Smooth muscle cell of the coronary artery (primary cell): ENCODE measurements at places on chromosomes 11 and 22. TPM values are rescaled to one million over a fixed set of nuclear protein-coding genes. Genes with fewer than 3 reads are reported as not detected.

FGF4 gene
- not detected in 2 replicates for total RNA-seq

SYT8 gene
- 0.38 TPM in 1 of 2 replicates, not detected in the other for total RNA-seq

SCGB2A2 gene
- total RNA-seq: not detected in 2 replicates

OR52N4 gene
- not detected in 2 replicates for total RNA-seq

MIOX gene
- not detected in 2 replicates for total RNA-seq

CHRNA10 gene
- 0.23 and 1.1 TPM in 2 replicates for total RNA-seq

P4HA3 gene
- total RNA-seq: 6.1 and 19.2 TPM in 2 replicates

TRIM48 gene
- total RNA-seq: not detected in 2 replicates

POU2F3 gene
- not detected in 2 replicates for total RNA-seq

OR2AT4 gene
- total RNA-seq: not detected in 2 replicates

OR8A1 gene
- not detected in 2 replicates for total RNA-seq

TUBA8 gene
- 0.12 and 0.75 TPM in 2 replicates for total RNA-seq

EEF1G gene
- total RNA-seq: 1,294 and 1,609 TPM in 2 replicates

MOGAT2 gene
- not detected in 2 replicates for total RNA-seq

CRYBA4 gene
- total RNA-seq: not detected in 2 replicates

BIRC3 gene
- total RNA-seq: 0.23 and 0.47 TPM in 2 replicates

SOX10 gene
- total RNA-seq: not detected in 2 replicates

SLC7A4 gene
- 0.23 TPM in 1 of 2 replicates, not detected in the other for total RNA-seq

CTSW gene
- not detected in 2 replicates for total RNA-seq

APOL3 gene
- total RNA-seq: 5.3 and 32.9 TPM in 2 replicates

BRD1 gene
- 20.4 and 20.6 TPM in 2 replicates for total RNA-seq

MPZL3 gene
- 0.12 and 1.1 TPM in 2 replicates for total RNA-seq

LRRC74B gene
- total RNA-seq: not detected in 2 replicates

OR8G5 gene
- total RNA-seq: not detected in 2 replicates

KCTD21 gene
- 12.2 and 13.6 TPM in 2 replicates for total RNA-seq

MISFA gene
- total RNA-seq: 1.4 and 1.8 TPM in 2 replicates

RAG1 gene
- 0.12 and 0.60 TPM in 2 replicates for total RNA-seq

SHISA8 gene
- not detected in 2 replicates for total RNA-seq

RCOR2 gene
- 0.70 and 4.5 TPM in 2 replicates for total RNA-seq

LRRC32 gene
- 29.1 and 65.6 TPM in 2 replicates for total RNA-seq

TNNT3 gene
- total RNA-seq: 0.15 and 0.70 TPM in 2 replicates

OVCH2 gene
- total RNA-seq: not detected in 2 replicates

DTX4 gene
- total RNA-seq: 0.35 and 1.7 TPM in 2 replicates

GNAZ gene
- total RNA-seq: 0.30 and 1.3 TPM in 2 replicates

RPS6KA4 gene
- total RNA-seq: 39.3 and 51.6 TPM in 2 replicates

B4GALNT4 gene
- total RNA-seq: 1.1 and 2.8 TPM in 2 replicates

LDLRAD3 gene
- 3.5 and 24.7 TPM in 2 replicates for total RNA-seq

LMO2 gene
- 2.1 and 41.3 TPM in 2 replicates for total RNA-seq

SPTBN2 gene
- total RNA-seq: 0.94 and 9.2 TPM in 2 replicates

KCNQ1OT1 gene
- total RNA-seq: 2.1 and 2.5 TPM in 2 replicates
